Activated CD4-positive, alpha-beta T cell treated with anti-CD3 and anti-CD28 coated beads, Interleukin-2, amount 50 U/mL, for 1 hour (primary cell): ENCODE measurements at places on chromosomes 4 and X.

DNA sequence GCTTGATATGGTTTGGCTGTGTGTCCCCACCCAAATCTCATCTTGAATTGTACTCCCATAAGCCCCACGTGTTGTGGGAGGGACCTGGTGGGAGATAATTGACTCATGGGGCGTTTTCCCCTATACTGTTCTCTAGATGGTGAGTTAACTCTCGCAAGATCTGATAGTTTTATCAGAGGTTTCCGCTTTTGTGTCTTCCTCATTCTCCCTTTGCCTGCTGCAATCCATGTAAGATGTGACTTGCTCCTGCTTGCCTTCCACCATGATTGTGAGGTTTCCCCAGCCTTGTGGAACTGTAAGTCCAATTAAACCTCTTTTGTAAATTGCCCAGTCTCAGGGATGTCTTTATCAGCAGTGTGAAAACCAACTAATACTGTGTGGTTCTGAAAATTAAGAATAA lies 11.5 kb downstream of the SLAIN2 start:
- no peak for DNase-seq

GRCh38 chr4:38313175-38313574 lies 350.8 kb upstream of the KLF3 start:
- no peak for DNase-seq

DNA sequence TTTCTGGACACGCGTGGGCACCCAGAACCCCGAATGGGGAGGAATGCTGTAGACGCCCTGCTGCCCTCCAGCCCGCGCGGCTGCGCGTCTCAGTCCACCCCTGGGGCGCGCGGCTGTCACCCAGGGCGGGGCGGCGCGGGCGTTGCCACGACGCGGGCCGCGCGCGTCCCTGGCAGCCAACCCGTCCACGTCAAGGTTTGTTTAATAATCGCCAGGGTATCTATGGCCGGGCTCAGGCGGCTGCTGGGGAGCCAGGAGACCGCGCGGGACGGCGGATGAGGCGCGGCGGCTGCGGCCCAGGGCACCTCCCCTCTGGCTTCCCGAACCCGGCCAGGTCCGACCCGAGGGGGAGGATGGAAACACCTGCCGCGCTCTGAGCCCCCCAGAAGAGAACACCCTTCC lies at the start of gene SPATA18:
Gene SPATA18 (plus strand): TSS at position 92 of the 402 bp plus-strand sequence. CDS start 401 bp downstream, outside the sequence.
- DNase-seq, result no peak

DNA sequence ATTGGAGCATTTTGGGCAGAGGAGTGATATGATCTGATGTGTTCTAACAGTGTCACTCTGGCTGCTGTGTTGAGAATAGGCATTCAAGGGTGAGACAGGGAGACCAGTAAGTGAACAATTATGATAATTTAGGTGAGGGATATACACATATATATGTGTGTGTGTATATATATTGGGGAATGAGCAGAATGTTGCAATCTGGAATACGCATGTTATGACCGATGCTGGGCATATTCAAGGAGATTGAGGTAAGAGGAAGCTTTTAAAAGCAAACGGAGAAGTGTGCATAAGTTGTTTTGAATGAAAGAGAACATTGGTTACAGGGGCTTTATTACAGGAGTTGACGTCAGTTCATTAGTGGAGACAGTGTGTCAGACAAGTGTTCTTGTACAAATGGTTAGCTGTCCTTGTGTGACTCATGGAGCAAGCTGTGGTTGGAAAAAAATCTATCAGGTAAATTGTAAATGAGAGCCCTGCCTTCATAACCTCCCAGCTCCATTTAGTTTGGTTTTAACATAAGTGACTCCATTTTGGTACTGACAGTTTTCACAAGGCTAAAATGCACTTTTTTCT lies 442.5 kb upstream of the LCORL start:
- no peak for DNase-seq

- DNase-seq, result no peak
These were observed 94.2 kb upstream of the MYOZ2 start for GRCh38 chr4:119041396-119041795.
